ENCODE measurements at places on chromosomes 3 and 15. TPM values are rescaled to one million over a fixed set of nuclear protein-coding genes. Genes with fewer than 3 reads are reported as not detected.

PLSCR5 gene
- not detected for total RNA-seq

PLAAT1 gene
- not detected for total RNA-seq

DNA sequence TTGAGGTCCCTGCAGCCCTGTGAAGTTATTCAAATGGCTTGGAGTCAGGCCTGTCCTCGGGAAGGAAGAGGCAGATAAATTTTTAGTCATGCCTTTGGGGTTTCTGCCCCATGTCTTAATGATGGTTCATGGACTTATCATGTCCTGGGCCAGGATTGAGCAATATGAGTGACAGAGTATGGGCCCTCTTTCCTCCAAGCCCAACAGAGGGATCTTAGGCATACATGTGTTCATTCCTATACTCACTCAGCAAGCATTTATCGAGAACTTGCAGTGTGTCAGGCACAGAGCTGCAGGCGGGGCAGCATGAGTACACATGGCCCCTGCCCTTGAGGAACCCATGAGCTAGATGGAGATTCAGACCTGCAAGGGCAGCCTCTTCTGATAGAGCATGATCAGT lies 6.2 kb downstream of the ESYT3 start:
- H3K27ac ChIP-seq: no peak overlapping the region
- no peak overlapping the region for H3K4me3 ChIP-seq
- H3K27me3 ChIP-seq: no peaks in the 10 kb centered on the region
- H3K36me3 ChIP-seq: no peaks in the 10 kb centered on the region
- DNase-seq: no peak

- H3K27ac ChIP-seq: no peak overlapping the region
- no peaks in the 10 kb centered on the region for H3K4me1 ChIP-seq
- no peak overlapping the region for H3K4me3 ChIP-seq
- DNase-seq: no peak
- H3K27me3 ChIP-seq: no peaks in the 10 kb centered on the region
Measured at GRCh38 chr3:132642539-132642847, 17.1 kb downstream of the ACAD11 start.

GRCh38 chr3:45078910-45079522 lies 52.9 kb downstream of the CLEC3B start:
- no peaks in the 10 kb centered on the region for H3K36me3 ChIP-seq
- H3K4me3 ChIP-seq: no peak overlapping the region
- H3K27ac ChIP-seq: no peak overlapping the region
- no peaks in the 10 kb centered on the region for H3K4me1 ChIP-seq
- H3K27me3 ChIP-seq: no peaks in the 10 kb centered on the region

- H3K4me1 ChIP-seq: no peaks in the 10 kb centered on the region
- no peak overlapping the region for H3K27ac ChIP-seq
- no peak overlapping the region for H3K4me3 ChIP-seq
- DNase-seq: no peak
Measured at GRCh38 chr3:79167651-79168416, 600.0 kb downstream of the ROBO1 start.

DNA sequence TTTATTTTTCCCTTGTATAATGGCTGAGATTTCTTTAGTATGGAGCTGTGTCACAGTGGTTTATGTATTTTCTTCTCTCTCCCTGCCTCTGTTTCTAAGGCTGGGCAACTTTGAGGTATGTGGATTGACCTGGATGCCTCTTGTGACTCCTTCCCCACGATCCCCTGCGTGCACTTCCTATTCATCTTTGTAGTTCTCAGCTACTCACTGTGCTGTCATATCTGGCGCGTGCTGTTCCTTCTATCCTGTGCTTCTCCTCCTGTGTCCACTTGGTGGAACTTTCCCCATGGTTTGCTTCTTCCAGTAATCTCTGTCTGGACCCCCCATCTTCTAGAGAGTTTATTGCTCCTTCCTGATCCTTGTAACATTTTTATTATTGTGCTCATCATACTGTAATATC lies 97.3 kb downstream of the AKAP13 start:
- H3K36me3 ChIP-seq: no peaks in the 10 kb centered on the region
- H3K27ac ChIP-seq: no peak overlapping the region
- H3K4me3 ChIP-seq: no peak overlapping the region
- H3K27me3 ChIP-seq: no peaks in the 10 kb centered on the region
- peaks cover 10% of the 10 kb centered on the region for H3K4me1 ChIP-seq

DNA sequence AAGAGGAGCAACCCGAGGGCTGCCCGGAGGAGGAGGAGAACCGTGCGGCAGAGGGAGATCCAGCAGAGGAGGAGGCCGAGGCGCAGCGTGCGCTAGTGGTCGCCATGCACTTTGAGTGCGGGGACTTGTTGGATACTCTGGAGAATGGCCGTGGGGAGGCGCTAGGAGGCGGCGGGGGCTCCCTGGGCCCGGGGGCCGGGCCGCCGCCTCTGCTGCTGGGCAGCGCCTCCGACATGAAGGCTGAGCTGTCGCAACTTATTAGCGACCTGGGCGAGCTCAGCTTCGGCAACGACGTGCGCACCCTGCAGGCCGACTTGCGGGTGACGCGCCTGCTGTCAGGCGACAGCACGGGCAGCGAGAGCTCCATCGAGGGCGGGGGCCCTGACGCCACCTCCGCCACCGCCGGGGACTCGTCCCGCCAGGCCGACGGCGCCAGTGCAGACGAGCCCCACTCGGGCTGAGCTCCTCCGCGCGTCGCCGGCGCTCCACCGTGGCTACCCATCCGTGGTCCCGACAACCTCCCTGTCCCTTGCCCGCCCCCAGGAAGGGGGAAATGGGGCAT lies 2.0 kb downstream of the FAM43A start:
- no peaks in the 10 kb centered on the region for H3K4me1 ChIP-seq
- no peaks in the 10 kb centered on the region for H3K27me3 ChIP-seq
- peak overlapping the region; percentile 50 for H3K4me3 ChIP-seq
- H3K36me3 ChIP-seq: no peaks in the 10 kb centered on the region

DNA sequence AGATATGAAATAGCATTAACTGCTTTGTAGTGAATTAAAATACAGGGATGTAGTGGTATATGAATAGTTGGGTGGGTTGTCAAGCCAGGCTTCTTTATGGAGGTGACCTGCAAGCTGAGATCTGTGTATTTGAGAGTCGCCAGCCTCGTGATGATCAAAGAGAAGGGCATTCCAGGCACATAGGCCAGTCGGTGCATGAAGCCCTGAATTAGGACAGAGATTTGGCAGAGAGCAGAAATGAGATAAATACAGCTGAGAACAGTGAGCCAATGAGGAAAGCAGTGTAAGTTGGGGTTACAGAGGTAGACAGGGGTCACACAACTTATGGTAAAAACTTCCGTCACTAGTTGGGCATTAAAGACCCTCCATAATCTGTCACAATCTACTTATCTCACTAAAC lies 641.9 kb downstream of the OTOL1 start:
- no peaks in the 10 kb centered on the region for H3K27me3 ChIP-seq
- no peaks in the 10 kb centered on the region for H3K36me3 ChIP-seq
- H3K4me3 ChIP-seq: no peak overlapping the region
- DNase-seq: no peak

- H3K4me3 ChIP-seq: no peak overlapping the region
- H3K27me3 ChIP-seq: no peaks in the 10 kb centered on the region
- H3K4me1 ChIP-seq: no peaks in the 10 kb centered on the region
- no peaks in the 10 kb centered on the region for H3K36me3 ChIP-seq
- H3K27ac ChIP-seq: no peak overlapping the region
- no peak for DNase-seq
Measured at GRCh38 chr3:18349197-18349798, 75.8 kb downstream of the SATB1 start.

DNA sequence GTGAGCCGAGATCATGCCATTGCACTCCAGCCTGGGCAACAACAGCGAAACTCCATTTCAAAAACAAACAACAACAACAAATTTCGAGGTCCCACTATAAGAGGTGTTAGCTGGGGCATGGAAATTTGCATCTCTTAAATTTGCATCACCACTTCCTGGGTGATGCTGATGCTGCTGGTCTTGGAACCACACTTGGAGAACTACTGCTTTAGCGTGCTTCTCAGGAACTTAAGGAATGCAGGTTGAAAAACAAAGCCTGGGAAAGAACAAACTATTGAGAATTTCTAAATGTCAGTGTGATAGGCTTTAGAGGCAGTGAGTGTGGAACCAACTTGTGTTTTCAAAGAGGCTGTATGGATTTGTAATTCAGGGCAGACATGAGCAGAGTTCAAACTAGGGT lies 858.4 kb upstream of the ARPP21 start:
- no peak for DNase-seq
- H3K4me1 ChIP-seq: no peaks in the 10 kb centered on the region
- no peak overlapping the region for H3K27ac ChIP-seq
- H3K4me3 ChIP-seq: no peak overlapping the region

GRCh38 chr15:89139613-89140499 lies 51.6 kb downstream of the ABHD2 start:
- no peak for DNase-seq
- no peaks in the 10 kb centered on the region for H3K36me3 ChIP-seq
- no peaks in the 10 kb centered on the region for H3K27me3 ChIP-seq
- no peak overlapping the region for H3K27ac ChIP-seq

GRCh38 chr3:138940446-138940845 lies 6.5 kb downstream of the FOXL2 start:
- H3K4me1 ChIP-seq: peaks cover 9% of the 10 kb centered on the region
- no peak overlapping the region for H3K27ac ChIP-seq
- no peak for DNase-seq
- no peaks in the 10 kb centered on the region for H3K36me3 ChIP-seq

All from uterus (tissue), 4 donors.